Inflammatory macrophage (primary cell): ENCODE measurements at places on chromosomes 4 and X.

GRCh38 chr4:14943749-14944148, 58.5 kb upstream of the CPEB2 start:
- no peak for DNase-seq

DNA sequence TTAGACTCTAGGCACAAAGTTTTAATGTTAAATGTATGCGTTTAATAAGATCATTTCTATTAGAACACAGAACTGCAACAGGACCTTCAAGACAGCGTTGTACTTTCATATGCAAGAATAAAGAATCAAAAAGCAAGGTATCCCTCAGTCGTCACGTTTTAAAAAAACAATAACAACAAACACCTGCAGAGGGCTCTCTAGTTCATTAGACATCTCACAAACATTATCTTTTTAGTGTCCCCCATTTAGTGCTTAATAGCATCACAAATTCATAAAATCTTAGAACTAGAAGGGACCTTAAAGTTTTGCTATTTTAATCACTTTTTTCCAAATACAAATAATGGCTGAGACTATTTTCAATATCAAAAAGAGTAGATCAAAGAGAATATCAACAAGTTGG, 236.6 kb downstream of the DCHS2 start:
- no peak for DNase-seq

DNA sequence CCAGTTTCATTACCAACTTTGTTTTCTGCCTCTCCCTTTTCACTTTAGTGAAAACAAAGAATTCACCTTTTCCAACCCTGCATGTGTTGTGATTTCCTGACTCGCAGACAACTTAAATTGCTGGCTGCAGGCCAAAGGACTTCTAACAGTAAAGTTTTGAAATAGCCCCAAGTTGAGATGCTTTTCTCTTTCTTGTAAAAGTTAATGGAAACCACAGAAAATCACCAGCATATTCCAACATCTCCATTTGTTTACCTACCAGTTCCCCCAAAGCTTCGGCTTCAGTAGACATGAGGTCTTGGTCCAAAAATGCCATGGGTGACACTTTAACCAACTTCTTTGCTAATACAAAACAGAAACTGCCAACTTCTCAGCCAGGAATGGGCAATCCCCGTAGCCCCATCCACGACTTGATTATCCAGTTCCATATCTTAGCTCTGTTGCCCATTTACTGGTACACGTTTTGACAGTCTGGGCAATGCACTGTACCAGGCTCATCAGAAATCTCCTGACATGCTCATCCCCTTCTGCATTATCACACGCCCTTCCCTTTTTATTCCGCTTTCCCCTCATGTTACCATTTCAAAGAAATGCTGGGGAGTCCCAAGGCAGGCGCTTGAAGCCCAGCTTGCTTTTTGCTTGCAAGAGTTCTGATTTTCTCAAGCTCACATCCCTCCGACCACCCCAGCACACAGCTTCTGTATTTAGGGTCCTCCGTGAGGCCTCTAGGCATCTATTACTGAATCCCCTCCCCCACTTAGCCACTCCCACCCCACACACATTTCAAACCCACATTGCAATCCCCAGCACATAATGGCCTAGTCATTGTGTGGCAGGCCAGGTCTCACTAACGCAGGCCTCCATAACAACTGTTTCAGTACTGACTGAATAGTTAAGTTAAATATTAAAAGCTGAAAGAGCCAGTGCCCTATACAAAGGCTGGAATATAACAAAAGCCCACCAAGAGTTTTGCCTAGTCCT, 137.9 kb upstream of the S100G start:
- DNase-seq = no peak

DNA sequence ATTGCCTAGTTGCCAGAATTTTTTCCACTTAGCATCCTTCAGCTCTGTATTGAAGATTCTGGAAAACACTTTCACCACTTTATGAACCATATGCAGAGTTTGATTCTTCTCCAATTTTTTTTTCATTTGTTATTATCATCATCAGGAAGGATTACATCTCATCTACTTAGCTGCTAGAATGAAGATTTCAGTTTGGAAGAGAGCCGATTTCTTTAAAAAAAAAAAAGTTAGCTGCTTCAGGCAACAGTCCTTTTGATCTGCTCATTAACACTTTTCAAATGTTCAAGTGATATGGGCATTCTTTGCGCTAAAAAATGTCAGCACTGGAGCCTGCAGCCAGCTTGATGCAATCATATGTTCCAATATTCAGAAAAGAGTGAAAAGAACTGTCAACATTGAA, 76.2 kb downstream of the ANTXR2 start:
- no peak for DNase-seq

- DNase-seq = peak; percentile 81
Measured at GRCh38 chr4:146275370-146275769, 61.0 kb downstream of the REELD1 start.

GRCh38 chr4:23911675-23912455, 22.0 kb upstream of the PPARGC1A start:
- no peak for DNase-seq

- peak; percentile 67 for DNase-seq
Measured at GRCh38 chrX:20067709-20068561, 48.8 kb downstream of the MAP7D2 start.

- DNase-seq = no peak
Measured at GRCh38 chr4:65698631-65699030, 28.3 kb upstream of the EPHA5 start.

DNA sequence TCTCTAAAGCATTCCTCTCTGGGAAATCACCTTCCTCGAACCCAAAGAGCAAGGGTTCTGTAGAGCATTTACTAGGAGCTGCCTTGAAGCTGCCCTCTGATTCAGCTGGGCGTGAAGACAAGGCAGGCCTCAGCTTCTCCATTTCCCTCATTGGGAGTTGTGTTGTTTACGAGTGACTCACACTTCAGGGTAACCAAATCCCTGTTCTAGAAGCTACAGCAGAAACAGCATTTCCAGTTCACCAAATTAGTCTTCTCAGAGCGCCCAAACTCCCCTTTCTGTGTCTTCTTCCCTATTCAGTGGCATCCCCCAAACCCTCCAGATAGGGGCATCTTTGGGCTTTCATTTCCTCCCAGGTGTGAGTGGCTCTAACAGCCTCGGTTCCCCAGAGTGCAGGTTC, 863 bp upstream of the XPNPEP2 start:
- peak; percentile 68 for DNase-seq
